Dorsolateral prefrontal cortex (tissue), 122 donors: ENCODE measurements at places on chromosomes 13 and 19.

DNA sequence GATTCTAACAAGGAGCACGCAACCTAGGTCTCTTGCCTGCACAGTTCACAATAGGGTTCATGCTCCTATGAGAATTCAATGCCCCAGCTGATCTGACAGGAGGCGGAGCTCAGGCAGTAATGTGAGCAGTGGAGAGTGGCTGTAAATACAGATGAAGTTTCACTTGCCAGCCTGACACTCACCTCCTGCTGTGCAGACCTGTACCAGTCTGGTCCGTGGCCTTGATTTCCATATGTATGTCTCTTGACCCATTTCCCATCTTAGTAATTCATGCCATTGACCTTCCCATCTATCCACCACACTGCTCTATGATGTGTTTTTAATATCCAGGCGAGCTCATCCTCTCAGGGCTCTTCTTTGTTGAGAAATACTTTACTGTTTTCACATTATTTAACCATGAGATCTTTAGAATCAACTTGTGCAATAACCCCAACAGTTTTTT lies 95.2 kb downstream of the LRCH1 start:
- DNase-seq: no peak

DNA sequence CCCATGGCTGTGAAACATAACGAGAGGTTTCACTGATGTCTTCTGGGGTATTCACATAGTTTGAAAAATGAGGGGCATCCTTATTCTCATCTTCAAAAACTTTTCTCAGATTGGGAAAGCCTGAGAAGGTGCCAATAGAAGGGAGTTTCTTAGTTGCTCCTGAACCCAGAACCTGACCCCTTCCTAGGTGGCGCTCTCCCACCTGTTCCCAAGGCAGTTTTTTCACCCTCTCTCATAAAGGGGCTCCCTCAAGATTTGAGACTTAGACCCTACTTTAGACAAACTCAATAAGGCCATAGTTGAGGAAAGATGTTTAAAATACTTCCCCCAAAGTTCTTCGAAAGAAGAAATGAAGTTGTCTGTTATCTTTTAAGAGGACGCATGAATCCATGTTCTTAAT lies 142.2 kb downstream of the FGF9 start:
- no peak for DNase-seq

DNA sequence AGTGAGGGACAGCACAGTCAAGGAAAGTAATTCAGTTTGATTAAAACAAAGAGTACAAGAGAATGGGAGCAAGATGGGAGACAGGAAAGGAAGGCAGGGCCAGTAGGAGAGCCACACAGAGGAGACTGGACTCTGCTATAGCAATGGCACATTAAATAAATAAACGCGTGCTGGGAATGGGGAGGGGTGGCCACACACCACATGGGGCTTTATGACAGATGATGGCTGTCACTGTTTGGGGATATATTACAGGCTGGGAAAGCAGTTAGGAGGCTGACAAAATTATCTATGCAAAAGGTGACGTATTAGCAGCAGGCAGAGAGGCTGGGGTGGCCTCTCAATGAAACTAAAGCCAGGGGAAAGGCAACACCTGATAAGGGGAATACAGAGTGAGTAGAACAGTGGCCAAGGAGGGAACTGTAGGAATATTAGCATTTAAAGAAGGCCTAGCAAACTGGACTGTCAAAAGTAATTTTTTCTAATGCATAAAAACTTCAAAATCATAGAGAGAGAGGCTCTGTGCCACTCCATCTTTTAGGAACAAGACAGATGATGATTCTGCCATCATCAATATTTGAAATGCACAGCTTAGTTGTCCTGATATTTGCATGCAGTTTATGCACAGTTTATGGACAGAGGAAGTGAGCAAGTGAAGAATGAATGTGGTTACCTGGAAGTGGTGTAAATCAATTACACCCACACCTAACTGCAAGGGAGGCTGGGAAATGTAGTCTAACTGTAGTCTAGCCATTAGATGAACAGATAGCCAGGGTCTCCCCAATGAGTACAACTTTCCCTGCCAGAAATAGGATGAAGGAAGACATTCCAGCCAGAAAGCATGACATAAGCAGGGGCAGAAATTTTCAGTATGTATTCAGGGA lies 346.5 kb downstream of the FOXO1 start:
- no peak for DNase-seq

DNA sequence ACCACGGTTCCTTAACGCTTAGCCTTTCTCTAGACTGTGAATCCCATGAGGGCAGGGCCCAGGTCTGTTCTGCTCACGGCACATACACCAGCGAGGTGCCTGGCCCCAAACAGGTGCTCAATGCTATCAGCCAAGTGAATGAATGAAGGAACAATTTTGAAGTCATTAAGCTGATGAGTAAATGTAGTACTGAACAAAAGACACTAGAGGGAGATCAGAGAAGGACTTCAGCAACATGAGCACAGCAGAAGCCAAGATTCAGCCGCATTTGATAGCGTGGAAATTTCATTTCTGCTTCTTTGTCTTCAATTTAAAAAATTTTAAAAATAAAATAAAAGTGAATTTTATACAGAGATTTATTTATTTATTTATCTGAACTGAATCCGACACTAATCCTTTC lies 20.1 kb upstream of the MYO16 start:
- DNase-seq: no peak

- DNase-seq: no peak
These were observed 1.7 kb upstream of the SERTAD3 start for GRCh38 chr19:40445780-40446262.

GRCh38 chr19:49567861-49568441 lies 12.4 kb downstream of the NOSIP start:
- DNase-seq: no peak

DNA sequence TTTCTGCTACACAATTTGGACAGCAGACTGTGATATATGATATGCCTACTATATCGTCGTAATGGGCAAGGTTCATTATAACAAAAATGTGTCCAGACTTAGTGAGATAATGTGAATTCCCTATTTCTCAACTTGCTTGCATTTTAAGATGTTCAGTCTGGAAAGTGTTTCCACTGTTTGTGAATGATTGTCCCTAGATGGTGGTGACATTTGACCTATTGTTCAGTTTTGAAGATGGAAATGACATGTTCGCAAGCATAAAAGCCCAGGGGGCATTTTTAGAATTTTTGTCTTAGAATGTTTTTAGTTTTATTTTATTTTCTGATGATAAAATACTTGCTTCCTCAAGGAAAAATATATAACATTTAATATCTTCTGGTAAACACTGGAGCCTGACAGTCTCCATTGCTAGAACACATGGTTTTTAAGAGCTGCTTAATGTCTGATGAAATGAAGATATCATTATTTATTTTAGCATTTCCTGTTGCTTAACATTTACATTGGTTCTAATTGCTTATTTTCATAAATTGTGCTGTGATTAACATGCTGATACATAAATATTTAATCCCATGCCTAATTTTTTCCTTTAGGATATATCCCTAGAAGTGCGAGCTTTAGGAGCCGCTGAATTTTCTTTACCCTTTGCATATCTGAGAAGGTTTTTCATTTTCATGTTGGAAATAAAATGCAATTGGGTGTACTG lies 27.1 kb downstream of the MBNL2 start:
- DNase-seq: no peak

GRCh38 chr19:5225486-5226345 lies 114.9 kb downstream of the PTPRS start:
- no peak for DNase-seq

DNA sequence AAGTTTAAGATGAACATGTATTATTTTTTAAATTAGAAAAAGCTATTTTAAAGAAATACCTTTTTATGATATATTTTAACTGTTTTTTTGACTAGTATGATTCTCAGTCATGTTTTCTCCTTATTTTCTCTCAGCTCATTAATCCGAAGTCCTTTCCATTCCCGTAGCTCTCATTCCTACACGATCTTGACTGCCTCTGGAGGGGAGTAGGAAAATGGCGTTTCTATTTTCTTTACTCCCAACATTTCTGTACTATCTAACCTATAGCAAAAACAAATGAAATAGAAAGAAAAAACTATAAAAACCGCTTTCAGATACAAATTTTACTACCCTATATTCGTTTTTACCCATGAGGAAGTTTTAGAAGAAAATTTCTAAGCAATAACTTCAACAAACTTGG lies 343.8 kb downstream of the RBM26 start:
- no peak for DNase-seq

- no peak for DNase-seq
These were observed 152.5 kb downstream of the GGACT start for GRCh38 chr13:100436099-100436498.

- DNase-seq: no peak
These were observed 14.6 kb downstream of the HS6ST3 start for GRCh38 chr13:96104516-96104915.

GRCh38 chr19:51196181-51196580 lies 28.7 kb upstream of the CD33 start:
- no peak for DNase-seq

DNA sequence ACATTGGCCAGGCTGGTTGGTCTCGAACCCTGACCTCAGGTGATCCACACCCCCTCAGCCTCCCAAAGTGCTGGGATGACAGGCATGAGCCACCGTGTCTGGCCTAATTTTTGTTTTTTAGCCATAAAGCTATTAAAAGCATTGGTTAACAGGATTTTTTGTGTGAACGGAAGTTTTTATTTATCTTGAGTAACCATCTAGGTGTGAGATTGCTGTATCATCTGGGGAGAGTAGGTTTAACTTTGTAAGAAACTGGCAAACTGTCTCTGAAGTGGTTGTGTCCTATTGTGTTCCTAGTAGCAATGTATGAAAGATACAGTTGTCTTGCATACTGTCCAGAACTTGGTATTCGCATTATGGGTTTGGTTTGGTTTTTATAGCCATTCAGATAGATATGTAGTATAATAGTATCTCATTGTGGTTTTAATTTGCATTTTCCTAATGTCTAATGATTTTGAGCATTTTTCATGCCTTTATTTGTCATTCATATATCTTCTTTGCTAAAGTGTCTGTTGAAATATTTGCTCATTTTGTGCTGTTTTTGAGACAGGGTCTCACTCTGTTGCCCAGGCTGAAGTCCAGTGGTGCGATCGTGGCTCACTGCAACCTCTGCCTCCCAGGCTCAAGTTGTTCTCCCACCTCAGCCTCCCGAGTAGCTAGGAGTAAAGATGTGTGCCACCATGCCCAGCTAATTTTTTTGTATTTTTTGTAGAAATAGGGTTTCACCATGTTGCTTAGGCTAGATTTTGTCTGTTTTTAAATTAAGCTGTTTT lies 13.5 kb upstream of the PLEKHF1 start:
- no peak for DNase-seq

DNA sequence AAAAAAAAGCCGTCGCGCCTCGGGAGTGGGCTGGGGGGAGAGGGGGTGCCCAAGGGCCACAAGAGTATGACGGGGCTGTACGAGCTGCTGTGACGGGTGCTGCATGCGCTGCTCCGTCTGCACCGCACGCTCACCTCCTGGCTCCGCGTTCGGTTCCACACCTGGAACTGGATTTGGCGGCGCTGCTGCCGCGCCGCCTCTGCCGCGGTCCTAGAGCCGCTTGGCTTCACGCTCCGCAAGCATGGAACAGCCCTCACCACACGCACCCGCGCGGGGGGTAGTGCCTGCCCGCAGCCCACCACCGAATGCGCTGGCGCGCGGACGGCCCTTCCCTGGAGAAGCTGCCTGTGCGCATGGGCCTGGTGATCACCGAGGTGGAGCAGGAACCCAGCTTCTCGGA lies 18.8 kb downstream of the C1QTNF9 start:
- DNase-seq: no peak

- DNase-seq: no peak
These were observed 4.4 kb downstream of the JAK3 start for GRCh38 chr19:17843292-17843827.

DNA sequence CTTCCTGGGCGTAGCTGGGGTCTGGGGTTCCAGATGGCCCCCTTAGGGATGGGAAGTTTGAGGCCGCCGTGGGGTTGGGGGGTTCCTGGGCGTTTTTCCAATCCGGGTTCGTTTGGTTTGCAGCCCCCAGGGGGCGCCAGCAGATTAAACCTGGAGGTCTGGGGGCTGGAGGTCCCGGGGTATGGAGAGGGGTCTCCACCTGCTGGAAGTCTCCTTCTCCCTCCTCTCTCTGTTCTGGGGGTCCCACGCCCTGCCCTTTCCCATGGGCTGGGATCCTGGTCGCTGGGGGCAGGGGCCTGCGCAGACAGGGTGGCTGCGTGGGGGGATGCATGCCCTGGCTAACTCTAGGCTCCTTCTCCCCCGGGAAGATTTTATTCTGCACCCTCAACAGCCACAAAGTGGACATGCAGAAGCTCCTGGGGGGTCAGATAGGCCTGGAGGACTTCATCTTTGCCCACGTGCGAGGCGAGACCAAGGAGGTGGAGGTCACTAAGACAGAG lies 899 bp downstream of the GIPC3 start:
- DNase-seq: no peak

GRCh38 chr19:8416796-8417195 lies 3.7 kb downstream of the MARCHF2 start:
- no peak for DNase-seq

DNA sequence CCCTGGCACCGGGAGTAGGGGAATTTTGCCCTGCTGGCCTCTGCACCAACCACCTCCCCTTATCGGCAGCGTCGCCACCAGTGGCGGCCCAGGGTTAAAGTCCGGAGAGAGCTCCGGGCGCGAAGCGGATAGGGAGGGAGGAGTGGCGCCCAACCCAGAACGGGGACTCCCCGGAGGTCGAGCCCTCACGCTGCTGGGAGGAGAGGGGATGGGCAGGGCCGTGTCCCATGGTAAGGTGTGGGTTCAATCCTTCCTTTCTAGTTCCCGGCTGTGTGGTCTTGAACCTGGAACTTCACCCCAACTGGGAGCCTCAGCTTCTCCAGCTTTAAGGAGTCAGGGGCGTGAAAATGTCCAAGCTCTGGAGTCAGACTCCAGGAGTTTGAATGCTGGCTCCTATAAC lies 23.3 kb upstream of the BCL3 start:
- no peak for DNase-seq

DNA sequence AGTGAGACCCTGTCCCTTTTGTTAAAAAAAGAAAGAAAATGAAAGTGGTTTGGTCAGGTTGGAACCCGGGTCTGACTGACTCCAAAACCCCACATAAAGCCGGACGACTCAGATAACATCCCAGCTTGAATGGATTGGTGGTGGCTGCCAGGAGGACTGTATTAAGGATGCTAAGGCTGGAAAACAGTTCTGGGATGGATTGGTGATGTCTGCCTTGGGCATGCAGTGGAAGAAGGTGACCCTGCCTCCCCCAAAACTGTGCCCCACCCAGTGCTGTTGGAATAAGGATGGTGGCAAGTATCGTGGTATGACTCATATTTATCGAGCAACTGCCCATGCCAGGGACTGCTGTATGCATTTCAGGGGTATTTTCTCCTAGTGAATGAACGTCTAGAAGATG lies 18.5 kb upstream of the COLGALT1 start:
- no peak for DNase-seq

GRCh38 chr13:26983543-26984320 lies 187.9 kb downstream of the USP12 start:
- no peak for DNase-seq
